ENCODE measurements at places on chromosomes 3 and 15.

DNA sequence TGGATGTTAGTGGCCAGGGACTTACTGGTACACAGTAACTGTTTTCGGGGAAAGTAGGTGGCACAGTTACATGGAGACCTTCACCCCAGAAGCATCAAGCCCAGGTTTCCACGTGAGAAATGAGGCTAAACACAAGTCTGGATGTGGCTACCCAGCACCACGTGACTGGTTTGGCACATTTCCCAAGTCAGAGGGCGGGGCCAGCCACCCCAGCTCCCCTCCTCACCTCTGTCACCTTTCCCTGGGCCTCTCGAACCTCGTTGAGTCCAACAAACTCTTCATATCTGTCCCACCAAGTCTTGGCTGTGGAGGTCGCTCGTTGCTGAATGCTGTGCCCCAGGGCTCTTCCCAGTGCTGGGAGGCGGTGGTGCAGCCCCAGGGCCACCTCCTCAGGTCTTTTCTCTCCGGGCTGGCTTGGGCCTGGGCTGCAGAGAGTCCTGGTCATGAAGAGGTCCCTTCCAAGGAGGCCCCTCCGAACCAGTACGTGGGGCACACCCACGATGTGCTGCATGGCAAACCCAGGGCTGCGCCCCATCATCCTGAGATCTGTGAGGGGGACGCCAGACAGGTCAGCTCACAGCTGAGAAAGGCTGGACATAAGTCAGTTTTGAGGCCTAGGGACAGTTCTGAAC, 4.8 kb upstream of the PLXNB1 start:
- DNase-seq, result no peak

DNA sequence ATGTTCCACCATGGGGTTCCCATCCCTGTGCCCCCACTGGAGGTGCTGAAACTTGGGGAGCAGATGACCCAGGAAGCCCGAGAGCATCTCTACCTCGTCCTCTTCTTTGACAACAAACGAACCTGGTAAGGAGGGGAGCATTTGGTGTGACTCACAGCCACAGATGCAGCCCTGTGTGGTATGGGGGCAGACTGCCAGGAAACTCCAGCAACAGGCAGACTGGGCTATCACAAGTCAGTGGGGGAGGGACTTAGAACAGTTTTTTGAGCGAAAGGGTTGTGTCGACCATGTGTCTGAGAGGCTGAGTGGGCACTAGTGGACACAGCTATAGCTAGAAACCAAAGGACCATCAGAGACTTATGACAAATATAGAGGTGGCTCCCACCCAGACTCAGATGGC, 3.4 kb upstream of the OGG1 start:
- DNase-seq, result no peak

GRCh38 chr3:142029052-142029642, 120.2 kb downstream of the TFDP2 start:
- DNase-seq, result no peak

DNA sequence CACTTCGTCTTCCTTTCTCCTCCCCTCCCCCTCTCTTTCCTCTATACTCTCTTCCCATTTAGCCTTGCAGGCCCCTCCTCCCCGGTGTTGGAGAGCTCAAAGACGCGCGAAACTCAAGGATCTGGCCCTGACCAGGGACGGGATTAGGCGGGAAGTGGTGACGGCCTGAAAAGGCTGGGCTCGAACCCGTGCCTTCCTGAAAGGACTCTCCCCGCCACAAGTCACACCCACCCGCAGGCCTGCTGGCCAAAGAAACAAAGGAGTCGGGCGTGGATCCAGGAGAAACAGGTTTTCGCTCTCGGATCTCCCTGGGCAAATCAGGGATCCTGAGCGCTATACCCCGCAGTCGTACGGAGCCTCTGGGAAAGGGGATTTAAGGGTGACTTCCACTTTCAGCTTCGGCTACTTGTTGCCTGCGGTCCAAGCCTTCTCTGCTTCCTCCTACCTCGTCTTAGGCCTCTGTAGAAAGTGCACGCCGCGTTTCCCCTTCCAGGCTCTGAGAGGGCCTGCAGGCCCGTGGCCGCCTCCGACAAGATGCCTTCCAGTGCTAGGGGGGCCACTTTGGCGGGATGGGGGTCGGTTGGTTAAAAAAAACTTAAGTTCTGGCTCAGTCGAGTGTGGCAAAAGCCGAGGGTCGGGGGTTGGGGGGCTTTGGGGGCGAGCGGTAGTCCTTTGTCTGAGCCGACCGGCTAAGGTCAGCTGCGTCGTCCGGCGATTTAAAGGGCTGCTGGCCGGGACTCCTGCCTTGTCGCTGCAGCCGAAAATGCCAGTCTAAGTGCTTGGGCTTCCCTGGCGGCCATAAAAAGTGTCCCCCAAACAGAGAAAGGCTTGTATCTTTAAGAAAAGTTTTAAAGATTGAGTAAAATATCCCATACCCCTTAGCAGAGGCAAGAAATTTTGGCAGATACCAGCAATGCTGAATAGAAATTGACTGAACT, 8.2 kb downstream of the ZIC4 start:
- no peak for DNase-seq

- DNase-seq, result no peak
Measured at GRCh38 chr3:32972482-32973146, 21.2 kb downstream of the CCR4 start.

DNA sequence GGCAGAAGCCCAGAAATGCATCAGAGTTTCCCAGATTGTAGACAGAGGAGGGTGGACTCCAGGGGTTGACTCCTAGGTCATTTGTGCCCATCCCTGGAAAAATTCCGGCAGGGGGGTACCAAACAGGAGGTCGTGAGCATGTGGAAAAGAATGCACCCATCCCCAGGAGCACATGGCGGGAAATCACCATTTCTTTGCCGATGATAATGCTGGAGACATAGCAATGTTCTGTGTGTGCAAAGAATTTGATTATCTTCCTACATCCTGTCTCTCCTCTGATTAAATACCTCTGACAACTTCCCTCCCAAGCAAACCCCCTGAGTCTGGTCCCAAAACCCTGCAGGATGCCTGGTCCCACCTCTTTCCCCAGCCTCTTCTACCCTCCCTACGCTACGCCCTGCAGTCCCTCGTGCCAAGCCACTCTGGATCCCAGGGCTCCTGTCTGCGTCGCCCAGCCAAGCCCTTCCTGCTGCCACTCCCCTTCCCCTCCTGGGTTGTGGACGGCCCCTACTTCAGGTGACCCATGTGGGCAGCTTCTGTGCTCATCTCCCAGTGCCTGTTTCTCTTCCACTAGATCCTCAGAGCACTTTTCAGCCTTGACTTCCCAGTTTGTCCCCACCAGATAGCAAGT, 15.8 kb downstream of the WNT7A start:
- no peak for DNase-seq

DNA sequence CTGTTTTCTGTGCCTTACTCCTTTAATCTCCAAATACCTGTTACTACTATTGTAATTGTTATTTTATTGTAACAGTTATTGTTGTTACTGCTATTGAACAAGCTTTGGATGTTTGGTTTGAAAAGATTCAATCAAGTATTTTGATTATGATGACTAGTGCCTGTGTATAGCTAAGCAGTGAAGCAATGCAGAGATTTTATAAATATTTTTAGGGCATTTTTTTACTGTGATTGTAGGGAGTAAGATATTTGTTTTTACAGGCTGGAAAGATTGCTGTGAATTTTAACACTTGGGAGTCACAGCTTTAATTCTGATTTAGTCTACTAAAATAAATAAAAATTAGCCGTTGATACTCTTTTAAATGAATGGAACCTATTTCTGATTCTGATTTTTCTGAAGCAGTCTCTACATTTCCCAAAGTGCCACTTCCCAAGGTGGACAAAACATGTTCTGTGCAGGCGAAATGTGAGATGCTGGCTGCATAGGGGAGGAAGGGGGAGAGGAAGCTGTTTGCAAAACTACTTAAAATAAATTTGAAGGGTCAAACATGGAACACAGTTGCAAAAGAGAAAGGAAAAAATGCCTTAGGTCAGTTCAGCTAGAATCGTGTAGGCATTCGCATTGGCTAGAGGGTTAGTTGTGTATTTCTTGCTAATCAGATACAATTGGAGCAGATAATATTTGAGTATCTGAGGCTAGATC, 25.7 kb downstream of the EEFSEC start:
- DNase-seq, result no peak

DNA sequence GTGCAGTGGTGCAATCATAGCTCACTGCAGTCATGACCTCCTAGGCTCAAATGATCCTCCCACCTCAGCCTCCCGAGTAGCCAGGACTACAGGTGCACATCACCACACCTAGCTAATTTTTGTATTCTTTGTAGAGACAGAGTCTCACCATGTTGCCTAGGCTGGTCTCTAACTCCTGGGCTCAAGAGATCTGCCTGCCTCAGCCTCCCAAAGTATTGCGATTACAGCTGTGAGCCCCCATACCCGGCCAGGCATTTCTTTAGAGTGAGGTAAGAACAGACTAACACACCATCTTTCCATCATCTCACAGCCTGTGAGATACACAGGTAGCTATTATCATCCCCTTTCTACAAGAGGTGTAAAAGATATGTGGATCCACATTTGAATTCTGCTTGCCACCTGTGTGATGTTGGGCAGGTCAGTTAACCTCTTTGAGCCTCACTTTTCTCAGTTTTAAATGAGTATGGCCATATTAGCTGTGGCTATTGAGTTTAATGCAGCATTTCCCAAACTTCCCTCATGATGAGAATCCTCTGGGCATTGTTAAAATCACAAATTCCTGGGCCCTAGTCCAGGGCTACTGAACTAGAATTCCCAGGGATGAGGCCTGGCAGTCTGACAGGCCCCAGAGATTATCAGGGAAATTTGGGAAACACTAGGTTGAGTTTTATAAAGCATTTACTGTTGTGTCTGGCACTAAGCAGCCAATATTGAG, 46.0 kb downstream of the ANP32A start:
- DNase-seq, result no peak

DNA sequence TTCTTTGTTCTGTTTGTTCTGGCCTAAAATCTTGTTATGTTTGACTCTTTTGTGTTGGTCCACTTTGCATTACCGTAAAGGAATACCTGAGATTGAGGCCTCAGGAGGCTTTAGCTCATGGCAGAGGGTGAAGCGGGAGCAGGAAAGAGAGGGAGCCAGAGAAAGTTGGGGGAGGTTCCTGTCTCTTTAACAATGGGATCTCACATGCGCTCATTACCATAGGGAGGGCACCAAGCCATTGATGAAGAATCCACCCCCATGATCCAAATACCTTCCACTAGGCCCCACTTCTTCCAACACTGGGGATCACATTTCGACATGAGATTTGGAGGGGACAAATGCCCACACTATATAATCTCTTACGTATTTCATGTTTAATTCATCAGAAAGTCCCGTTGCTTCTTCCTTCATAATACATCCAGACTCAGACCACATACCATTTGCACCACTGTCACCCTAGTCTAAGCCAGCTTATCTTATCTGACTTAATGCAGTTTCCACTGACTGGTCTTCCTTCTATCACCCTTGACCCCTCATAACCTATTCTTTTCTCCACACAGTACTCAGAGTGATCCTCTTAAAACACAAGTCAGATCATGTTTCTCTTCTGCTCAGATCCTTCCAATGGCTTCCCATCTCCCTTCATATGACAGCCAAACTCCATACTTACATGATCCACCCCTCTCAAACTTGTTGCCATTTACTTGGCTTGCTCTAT, 13.5 kb downstream of the KBTBD8 start:
- DNase-seq, result no peak

- DNase-seq, result peak; percentile 32
Measured at GRCh38 chr3:56855856-56856512, 54.2 kb upstream of the ARHGEF3 start.

- no peak for DNase-seq
Measured at GRCh38 chr3:46868287-46868686, 5.0 kb upstream of the MYL3 start.

DNA sequence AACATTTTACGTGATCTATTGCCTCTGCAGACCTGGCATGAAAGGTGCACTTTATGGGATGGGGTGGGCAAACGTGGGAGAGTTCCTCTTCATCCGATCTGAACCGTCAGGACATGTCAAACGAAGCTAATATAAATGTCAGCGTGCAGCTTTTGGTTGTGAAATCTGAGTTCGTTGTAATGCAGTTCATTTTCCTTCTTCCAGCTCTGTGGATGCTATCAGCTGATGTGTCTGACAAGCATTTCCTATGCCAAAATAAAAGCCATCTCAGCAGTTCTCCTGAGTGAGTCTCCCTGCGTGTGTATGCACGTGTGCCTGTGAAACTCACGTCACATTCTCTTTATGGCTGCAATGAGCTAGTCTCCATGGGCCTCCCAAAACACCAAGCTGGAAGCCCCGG, 512.3 kb downstream of the MCTP2 start:
- no peak for DNase-seq

GRCh38 chr3:183357564-183358079, 70.8 kb downstream of the MCF2L2 start:
- no peak for DNase-seq

GRCh38 chr15:95897651-95898050, 432.8 kb upstream of the NR2F2 start:
- no peak for DNase-seq

DNA sequence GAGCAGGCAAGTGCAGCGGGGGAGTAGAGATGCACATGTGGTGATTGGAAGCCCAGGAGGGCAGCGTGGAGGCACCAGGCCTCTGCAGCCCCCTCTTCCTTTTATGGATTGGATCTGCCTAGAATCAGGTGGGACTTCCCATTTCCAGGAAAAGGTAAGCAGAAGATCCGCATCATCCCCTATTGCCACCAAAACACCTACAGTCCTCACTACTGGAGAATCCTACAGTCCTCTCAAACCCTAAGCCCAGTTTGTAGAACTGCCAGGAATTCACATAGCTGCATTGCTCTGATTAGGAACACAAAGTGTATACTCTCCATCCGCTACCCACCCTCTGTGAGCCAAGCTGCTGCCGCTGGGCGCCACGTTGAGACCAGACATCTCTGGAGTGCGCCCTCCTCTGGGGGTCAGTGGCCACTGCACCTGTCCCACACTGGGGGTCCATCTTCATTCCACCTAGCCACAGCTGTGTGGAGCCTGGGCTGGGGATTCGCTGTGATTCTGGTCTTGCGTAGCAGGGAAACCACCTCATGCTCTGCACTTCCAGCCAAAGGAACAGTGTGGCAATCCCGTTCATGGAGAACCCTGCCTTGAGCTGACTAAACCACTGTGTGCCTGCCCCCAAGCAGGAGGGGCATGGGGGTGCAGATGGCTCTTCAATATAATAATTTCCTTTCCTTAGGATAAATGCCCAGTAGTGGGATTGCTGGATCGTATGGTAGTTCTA, 88.9 kb upstream of the PTX3 start:
- DNase-seq, result no peak

DNA sequence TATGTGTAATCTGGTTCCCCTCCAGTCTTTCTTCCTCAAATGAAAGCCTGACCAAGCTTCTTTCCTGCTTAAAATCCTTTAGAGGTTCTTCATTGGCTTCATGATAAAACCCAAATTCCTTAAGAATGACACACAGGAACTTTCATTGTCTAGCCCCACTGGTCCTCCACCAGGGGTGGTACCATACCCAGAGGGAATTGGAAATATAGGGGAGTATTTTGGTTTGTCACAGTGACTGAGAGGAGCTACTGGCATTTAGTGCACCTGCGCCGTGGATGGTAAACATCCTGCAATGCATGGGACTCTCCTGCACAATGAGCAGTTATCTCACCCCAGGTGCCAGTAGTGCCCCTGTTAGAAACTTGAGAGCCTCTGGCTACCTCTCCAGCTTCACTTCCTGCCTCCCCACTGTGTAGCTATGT, 10.8 kb downstream of the ZWILCH start:
- DNase-seq, result no peak

GRCh38 chr3:167813169-167814123, 77.9 kb downstream of the SERPINI1 start:
- DNase-seq, result no peak

GRCh38 chr3:3689601-3690375, 109.4 kb upstream of the LRRN1 start:
- DNase-seq, result no peak

GRCh38 chr3:185766329-185767001, 58.4 kb downstream of the IGF2BP2 start:
- DNase-seq, result no peak

- no peak for DNase-seq
Measured at GRCh38 chr3:98890181-98890835, 11.2 kb downstream of the DCBLD2 start.

Measured in activated naive CD4-positive, alpha-beta T cell treated with anti-CD3 and anti-CD28 coated beads, Interleukin-2, amount 50 U/mL, for 16 hours (primary cell).